Smooth muscle cell of the umbilical artery (primary cell): ENCODE measurements at places on chromosomes 11 and 22. TPM values are rescaled to one million over a fixed set of nuclear protein-coding genes. Genes with fewer than 3 reads are reported as not detected.

The RASSF10 gene
- under 0.01 TPM in 1 of 2 replicates, not detected in the other for total RNA-seq

The SCGB1A1 gene
- not detected in 2 replicates for total RNA-seq

The IGF2 gene
- total RNA-seq = under 0.01 and 1.5 TPM in 2 replicates

The POU2AF2 gene
- total RNA-seq = not detected in 2 replicates
